B cell (primary cell): ENCODE measurements at places on chromosomes 7 and 10. TPM values are rescaled to one million over a fixed set of nuclear protein-coding genes. Genes with fewer than 3 reads are reported as not detected.

EVX1 gene
- not detected in 2 replicates for polyA plus RNA-seq

ADCY1 gene
- polyA plus RNA-seq: 0.04 and 0.12 TPM in 2 replicates

ACTR3C gene
- 4.0 and 5.0 TPM in 2 replicates for polyA plus RNA-seq

PNLIP gene
- not detected in 2 replicates for polyA plus RNA-seq

KEL gene
- 0.27 and 0.48 TPM in 2 replicates for polyA plus RNA-seq

UCN3 gene
- polyA plus RNA-seq: not detected in 2 replicates

FAM13C gene
- not detected in 2 replicates for polyA plus RNA-seq

CYP2E1 gene
- 1.1 and 1.7 TPM in 2 replicates for polyA plus RNA-seq

SH3PXD2A gene
- polyA plus RNA-seq: 3.2 and 5.1 TPM in 2 replicates

ADAM22 gene
- 0.23 and 0.30 TPM in 2 replicates for polyA plus RNA-seq
